T-cell (primary cell): ENCODE measurements at places on chromosomes 2 and 18.

DNA sequence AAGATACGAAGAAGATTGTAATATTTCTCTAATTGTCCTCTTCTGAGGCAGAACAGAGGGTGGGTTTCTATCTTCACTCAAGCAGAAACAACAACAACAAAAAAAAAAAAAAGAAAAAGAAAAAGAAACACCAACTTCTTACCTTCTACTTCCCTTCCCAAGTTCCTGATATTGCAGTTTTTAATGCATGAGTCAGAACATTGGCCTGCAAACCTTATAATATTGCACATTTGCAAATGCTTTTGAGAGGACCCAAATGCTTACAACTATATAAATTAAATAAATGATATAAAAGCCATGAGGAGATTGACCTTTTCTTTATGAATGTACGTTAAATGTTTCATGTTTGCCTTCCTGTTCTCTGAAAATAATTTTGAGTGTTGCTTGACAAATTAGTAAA, 37.3 kb downstream of the PAX3 start:
- DNase-seq = no peak

DNA sequence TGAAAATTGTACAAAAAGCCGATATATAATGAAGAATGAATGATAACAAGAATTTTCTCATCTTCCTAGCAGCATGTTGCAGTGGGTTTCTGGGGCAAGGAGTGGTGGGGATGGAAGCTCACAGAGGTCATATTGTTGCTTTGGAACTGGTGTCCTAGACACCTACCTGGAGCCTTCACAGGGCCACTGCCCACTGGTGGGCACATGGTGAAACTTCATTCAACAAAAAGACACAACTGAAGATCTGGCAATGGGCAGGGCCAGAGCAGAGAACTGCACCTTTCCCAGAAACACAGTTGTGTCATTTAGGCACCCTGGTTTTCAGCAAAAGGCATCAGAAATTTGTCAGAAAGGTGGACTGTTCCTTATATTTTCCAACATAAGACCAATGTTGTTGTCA, 115.3 kb downstream of the FHOD3 start:
- DNase-seq = no peak

DNA sequence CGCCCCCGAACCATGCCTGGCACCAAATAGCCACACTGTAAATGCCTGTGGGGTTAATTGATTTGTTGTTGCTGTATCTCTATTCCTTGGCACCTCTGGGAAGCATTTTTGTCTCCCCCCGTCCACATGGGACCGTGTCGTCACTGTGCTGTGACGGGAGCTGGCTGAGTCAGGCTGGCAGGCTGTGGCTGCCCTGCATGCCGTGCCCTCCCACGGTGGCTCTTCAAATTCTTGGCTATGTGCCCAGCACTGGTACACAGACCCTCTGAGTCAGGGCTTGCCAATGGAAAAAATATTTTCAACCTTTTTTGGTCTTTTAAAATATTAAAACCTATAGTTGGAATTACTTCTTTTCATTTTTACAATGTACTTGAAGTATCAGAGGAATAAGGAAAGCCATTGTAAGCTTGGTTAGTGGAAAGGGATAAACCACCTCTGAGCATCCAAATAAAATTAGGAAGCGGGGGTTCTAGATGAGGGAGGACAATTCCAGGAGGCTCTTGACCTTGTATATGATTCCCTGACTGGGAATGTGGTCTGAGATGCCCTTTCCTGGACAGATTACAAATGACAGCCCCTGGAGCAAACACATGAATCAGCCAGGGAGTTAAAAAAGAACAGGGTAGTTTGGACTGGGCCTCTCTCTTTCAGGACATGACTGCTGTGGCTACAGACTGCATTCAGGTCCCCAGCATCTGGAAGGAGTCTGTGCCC, 59.4 kb downstream of the DGKD start:
- peak; percentile 49 for DNase-seq

DNA sequence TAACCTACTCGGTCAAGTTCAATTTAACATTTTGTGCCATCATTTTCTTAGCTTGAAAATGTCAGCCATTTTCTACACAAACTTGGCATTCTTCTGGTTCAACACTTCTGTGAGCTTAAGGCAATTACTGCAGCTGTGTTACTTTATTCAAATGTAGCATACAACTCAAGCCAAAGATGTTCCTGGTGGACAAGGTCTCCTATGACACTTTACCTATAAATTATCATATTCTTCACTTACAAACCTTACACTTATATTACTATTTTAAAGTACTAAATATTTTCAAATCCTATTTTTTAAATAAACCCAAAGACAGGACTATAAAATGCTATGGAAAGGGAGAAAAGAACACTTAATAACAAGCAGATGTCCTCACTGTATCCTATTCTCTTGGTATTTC, 1045.3 kb downstream of the TSN start:
- DNase-seq = no peak

DNA sequence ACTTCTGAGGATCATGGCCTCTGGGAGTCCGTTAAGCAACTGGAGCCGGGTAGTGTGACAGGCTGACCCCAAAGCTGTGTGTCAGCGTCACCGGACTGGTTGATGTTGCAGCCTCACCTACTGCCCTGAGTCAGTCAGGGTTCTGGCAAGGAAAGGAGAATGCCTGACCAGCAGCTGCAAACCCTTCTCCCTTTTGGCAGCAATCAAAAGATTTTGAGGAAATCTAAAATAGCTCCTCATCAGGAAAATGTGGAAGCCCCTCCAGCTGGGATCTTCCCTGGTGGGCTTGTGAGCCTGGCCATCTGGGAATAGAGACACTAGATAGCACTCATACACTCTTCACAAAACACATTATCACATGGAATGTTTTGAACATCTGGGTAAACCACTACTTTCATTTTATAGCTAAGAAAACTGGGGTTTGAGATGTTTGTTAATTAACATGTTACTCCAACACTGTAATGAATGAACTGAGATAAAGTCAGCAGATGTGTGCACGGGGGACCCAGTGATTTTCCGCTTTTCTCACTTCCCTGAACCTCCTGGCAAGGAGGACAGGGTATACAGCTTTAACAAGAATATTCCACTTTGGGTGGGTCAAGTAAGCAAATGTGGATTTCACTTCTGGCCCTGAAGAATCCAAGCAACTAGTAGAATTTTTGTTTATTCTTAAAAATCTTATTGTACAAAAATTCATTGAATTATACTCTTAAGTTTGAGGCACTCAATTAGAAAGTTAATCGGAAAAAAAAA, 24.7 kb downstream of the CLUL1 start:
- no peak for DNase-seq

DNA sequence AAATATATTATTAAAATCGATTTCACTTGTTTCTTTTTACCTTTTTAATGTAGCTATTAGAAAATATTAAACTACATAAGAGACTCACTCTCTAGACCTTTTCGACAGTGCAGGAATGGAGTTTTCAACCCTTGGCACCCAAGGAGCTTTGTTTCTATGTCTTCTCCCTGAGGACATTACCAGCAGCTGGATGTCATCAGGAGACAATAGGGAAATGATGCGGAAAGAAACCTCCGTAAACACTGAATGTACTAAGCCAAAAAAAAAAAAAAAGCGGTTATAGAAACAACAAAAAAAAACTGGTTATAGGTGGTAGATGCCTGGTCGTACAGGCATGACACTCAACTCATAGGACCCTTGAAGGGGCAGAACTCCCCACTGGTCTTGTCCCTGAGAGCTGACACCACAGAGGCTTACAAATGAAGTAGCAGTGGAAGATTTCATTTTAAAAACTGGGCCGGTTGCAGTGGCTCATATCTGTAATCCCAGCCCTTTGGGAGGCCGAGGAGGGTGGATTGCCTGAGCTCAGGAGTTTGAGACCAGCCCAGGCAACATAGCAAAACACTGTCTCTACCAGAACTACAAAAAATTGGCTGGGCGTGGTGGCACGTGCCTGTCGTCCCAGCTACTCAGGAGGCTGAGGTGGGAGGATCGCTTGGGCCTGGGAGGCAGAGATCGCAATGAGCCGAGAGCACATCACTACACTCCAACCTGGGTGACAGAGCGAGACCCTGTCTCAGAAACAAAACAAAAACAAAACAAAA, 23.8 kb downstream of the THAP4 start:
- DNase-seq = no peak

DNA sequence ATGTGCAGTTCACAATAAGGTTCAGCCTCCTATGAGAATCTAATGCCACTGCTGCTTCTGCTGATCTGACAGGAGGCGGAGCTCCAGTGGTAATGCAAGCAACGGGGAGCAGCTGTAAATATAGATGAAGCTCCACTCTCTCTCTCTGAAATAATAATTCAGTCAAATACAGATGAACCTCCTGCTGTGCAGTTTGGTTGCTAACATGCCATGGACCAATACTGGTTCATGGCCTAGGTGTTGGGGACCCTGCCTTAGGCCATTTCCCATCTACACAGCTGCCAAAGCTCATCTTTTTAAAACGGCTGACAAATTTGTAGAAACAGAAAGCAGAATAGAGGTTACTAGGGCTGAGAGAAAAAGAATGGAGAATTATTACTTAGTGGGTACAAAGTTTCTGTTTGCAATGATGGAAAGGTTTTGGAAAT, 10.7 kb upstream of the HNRNPA3 start:
- DNase-seq = no peak

GRCh38 chr2:101921953-101922325, 69.8 kb upstream of the IL1R2 start:
- no peak for DNase-seq

- no peak for DNase-seq
Observed at GRCh38 chr18:11046140-11046539, 103.2 kb downstream of the PIEZO2 start.

DNA sequence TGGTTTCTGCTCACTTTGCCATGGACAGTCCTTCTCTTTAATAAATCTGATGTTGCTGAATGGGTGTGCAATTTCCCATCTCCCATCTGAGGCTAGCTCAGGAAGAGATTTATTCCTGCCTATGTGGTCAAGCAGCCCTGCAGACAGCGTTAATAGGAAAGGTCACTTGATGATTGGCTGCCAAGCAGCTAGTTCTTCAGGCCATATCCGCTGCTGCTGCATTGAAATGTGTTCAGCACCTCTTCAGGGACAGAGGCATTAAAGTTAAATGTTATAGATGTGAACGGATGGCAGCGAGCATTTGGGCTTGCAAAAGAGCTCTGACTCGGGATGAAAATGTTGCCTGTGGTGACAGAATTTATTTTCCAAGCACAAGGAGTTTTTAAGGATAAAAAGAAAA, 474.2 kb downstream of the PIK3C3 start:
- DNase-seq = no peak

GRCh38 chr18:7273301-7273921, 42.5 kb downstream of the LRRC30 start:
- no peak for DNase-seq

GRCh38 chr2:12603781-12604295, 112.9 kb upstream of the TRIB2 start:
- DNase-seq = no peak

GRCh38 chr18:62485684-62486083, 37.1 kb upstream of the ZCCHC2 start:
- no peak for DNase-seq
